ENCODE measurements at places on chromosomes 2 and 18. TPM values are rescaled to one million over a fixed set of nuclear protein-coding genes. Genes with fewer than 3 reads are reported as not detected.

DNA sequence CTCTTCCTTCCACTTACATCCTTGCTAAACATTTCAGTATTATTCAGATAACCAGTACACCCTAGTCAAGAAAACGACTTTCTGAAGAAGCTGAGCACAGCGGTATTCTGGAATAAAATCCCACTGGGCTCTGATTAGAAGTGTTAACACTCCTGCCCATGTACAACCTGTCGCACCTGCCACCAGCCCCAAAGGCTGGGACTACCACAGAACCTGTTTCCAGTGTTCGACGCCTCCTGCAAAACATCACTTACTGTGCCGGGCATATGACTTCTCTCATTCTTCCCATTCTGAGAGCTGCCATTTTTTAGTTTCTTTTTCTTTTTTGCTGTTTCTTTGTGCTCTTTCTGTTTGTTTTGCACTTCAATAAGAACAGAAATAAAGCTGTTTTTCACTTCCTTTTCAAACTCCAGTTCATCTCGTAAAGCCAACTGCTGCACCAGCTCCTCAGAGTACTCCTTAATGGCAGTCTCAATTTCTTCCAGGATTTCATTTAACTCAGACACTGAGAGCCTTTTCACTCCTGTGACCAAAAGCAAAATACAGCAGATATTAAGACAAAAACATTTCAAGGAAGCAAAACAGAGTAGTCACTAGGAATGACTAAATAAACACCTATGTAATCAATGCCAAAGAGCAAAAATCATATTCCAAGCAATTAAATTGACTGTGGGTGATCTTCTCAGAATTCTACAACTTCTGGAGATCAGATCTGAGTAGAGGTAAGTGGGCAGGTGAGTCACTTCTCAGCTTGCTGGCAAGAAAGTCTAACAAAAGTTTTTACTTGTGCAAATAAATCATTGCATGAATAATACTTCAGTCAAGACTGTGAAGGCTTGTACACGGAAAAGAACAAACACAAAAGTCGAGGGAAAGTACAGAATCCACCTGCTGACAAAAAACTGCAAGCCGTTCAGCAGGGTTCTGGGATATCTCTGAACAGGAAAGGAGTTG is 19.3 kb downstream of the FEZ2 start:
- DNase-seq, result no peak

DNA sequence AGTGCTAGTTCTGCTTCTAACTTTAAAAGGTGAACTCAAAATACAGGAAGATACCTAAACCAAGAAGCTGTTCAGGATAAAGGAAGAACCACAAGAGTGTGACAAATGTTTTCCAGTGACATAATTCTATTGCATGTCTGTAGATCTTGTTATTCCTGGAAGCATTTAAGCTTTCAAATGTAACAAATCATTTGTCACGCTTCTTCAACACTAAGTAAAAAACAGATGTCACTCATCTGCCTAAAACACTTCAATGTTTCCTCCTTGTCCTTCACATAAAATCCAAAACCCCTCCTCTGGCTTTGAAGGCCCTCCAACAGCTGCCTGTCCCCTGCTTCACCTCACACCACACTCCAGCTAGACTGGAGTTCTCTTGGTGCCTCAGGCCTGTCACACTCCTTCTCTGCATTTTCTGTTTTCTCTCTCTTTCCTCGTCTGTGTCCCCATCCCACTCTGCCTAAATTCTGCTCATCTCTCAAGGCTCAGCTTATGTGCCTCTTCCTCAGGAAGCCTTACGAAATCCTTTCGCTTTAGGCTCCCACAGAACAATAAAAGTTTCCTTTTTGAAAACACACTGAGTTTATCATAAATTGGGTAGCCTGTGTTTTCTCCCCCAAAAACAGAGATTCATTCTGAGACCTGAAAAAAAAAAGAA is 6.4 kb upstream of the CLEC4F start:
- DNase-seq, result no peak

DNA sequence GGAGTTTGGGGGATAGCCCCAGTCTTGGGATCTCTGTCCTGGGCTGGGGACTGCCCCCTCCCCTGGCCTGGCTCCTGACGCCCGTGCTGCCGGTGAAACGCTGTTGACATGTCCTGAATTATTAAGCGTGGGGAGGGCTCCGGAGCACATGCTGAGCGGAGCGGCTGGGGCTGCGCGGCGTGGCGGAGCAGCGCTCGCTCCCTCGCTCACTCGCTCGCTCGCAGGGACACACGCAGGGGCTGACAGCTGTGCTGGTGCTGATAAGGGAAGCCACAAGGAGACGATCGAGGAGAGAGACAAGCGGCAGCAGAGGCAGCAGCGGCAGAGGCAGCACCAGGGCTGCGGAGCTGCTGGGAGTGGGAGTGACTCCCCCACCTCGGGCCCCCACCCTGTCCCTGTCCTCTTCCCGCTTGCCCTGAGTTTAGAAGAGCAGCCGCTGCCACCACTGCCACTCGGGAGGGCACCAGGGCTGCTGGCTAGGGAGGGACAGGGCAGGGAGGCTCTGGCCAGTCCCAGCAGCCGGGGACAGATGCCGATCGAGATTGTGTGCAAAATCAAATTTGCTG is at the start of gene ASIC4:
Gene ASIC4, plus strand, starts transcription at position 287 of the 566 bp plus-strand sequence. Its CDS starts 243 bp downstream, at position 530.
- no peak for DNase-seq

DNA sequence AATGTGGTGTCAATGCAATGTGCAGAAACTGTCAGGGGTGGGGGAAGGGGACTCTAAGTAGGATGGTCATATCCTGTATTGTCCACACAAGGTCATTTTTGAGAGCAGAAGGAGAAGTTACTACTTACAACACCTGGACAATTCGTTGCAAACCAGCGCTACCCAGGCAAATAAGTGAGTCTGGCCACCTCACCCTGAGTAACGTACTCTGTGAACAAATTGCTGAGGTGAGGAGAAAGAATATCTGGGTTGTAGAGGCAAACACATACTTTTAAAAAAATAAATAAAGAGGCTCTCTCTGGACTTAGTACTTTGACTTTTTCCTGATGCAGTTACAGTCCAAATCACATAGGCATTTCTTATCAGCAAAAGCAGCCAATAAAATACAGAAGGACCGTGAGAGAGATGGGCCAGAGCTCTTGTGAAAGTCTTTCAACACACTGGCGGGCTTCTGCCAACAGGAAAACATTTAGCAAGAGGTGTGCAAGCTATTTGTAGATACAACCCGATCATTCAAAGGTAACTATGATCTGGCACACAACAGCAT is 268.2 kb upstream of the ID2 start:
- no peak for DNase-seq

DNA sequence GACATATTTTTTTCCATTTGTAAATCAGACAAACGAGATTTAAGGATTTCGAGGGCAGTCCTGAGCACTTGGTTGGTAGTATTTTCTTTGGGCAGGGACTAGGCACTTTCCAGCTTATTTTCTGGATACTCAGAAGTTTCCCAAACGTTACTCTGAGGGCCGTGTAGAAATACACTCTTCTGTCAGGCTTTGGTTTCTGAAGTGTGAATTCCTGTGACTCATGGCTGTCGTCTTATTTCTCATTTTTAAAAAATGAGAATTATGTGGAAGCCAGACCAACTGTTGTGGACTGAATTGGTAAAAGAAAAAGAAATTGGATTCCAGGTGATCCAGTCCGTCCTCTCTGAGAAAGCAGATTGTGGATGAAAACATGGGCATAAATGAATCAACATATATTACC is 658.6 kb upstream of the FANCL start:
- DNase-seq, result no peak

Gene ST6GAL2
- total RNA-seq, result 55.5 TPM

Gene FAM228B
- total RNA-seq, result 144 TPM

Gene CPO
- not detected for total RNA-seq

Gene CABYR
- not detected for total RNA-seq

Gene EPB41L3
- total RNA-seq, result 90.9 TPM

Measured in ascending aorta (tissue), 2 donors.